Activated naive CD8-positive, alpha-beta T cell treated with anti-CD3 and anti-CD28 coated beads for 36 hours (primary cell): ENCODE measurements at places on chromosomes 2 and 18. TPM values are rescaled to one million over a fixed set of nuclear protein-coding genes. Genes with fewer than 3 reads are reported as not detected.

The LIMS2 gene
- total RNA-seq: 14.6 TPM

DNA sequence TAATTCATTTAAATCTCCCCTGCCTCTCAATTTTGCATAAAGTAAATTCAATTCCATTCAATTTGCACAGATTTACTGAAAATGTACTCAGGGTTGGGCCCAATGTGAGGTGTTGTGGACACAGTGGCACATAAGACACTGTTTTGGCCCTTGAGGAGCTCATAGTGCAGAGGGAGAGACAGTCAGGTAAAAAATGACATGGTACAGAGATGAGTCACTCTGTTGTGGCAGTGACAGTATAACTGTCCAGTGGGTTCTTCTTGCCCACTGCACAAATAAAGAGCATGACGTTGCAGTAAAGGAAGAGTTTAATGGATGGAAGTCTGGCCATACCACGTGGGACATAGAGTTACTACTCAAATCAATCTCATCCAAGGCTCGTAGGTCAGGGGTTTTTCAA lies 400.3 kb upstream of the TRIB2 start:
- no peak for DNase-seq
- H3K4me1 ChIP-seq: peaks cover 15% of the 10 kb centered on the region
- no peak overlapping the region for H3K4me3 ChIP-seq
- H3K27me3 ChIP-seq: no peaks in the 10 kb centered on the region
- no peaks in the 10 kb centered on the region for H3K36me3 ChIP-seq

- H3K27ac ChIP-seq: no peak overlapping the region
- H3K27me3 ChIP-seq: no peaks in the 10 kb centered on the region
- peaks cover 30% of the 10 kb centered on the region for H3K4me1 ChIP-seq
- H3K4me3 ChIP-seq: no peak overlapping the region
- DNase-seq: no peak
Measured at GRCh38 chr2:30305235-30305634, 73.9 kb downstream of the LBH start.

- no peak overlapping the region for H3K27ac ChIP-seq
- H3K27me3 ChIP-seq: no peaks in the 10 kb centered on the region
- DNase-seq: no peak
- no peaks in the 10 kb centered on the region for H3K4me1 ChIP-seq
Measured at GRCh38 chr18:7512990-7513389, 54.1 kb upstream of the PTPRM start.

DNA sequence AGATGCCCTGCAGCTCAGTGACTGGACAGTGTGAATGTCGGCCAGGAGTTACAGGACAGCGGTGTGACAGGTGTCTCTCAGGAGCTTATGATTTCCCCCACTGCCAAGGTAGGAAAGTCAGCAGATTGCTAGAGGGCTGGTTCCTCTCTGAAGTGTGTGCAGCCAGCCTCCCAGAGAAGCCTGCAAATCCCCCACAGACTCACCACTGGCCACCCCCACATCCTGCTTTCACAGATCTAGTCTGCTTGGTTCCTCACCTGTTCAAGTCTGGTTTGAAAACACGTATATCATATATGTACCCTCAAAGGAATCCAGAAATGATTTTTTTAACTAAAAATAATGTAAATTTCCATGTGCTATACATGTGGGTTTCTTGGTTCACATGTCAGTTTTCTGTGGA lies 121.1 kb downstream of the LAMA3 start:
- H3K36me3 ChIP-seq: no peaks in the 10 kb centered on the region
- H3K4me3 ChIP-seq: no peak overlapping the region
- peak; percentile 36 for DNase-seq
- H3K27ac ChIP-seq: no peak overlapping the region
- H3K4me1 ChIP-seq: peaks cover 25% of the 10 kb centered on the region

The CTAGE1 gene
- not detected for total RNA-seq

DNA sequence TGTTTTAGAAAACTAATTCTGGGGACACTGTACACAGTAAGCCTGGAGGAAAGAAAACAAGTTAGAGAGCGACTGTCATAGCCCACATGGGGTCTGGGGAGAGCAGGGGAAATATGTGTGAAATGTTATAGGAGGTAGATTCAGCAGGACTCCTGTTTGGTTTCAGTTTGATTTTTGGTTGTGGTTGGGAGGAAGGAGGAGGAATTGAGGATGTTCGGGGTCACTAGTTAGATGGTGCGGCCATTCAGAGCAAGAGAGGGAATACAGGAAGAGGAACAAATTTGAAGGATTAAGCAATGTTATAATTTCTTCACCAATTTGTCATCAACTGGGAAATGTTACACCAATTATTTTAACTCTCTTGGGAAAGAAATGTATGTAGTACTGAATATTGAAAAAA lies 25.1 kb downstream of the TTC39C start:
- peaks cover 51% of the 10 kb centered on the region for H3K4me1 ChIP-seq
- peak overlapping the region; percentile 27 for H3K27ac ChIP-seq
- DNase-seq: no peak
- H3K4me3 ChIP-seq: no peak overlapping the region
- peaks cover 26% of the 10 kb centered on the region for H3K36me3 ChIP-seq
- H3K27me3 ChIP-seq: no peaks in the 10 kb centered on the region

The C1GALT1C1L gene
- total RNA-seq: 0.31 TPM

The GCG gene
- total RNA-seq: not detected

- H3K4me1 ChIP-seq: no peaks in the 10 kb centered on the region
- no peak overlapping the region for H3K4me3 ChIP-seq
- no peak for DNase-seq
- no peak overlapping the region for H3K27ac ChIP-seq
- H3K27me3 ChIP-seq: peaks cover 7% of the 10 kb centered on the region
Measured at GRCh38 chr2:29446847-29447246, 331.6 kb downstream of the CLIP4 start.

The NAT8 gene
- not detected for total RNA-seq

GRCh38 chr2:223787358-223787757 lies 50.0 kb downstream of the AP1S3 start:
- peaks cover 6% of the 10 kb centered on the region for H3K4me1 ChIP-seq
- peaks cover 6% of the 10 kb centered on the region for H3K27me3 ChIP-seq
- no peak overlapping the region for H3K27ac ChIP-seq
- H3K36me3 ChIP-seq: peaks cover 9% of the 10 kb centered on the region
- no peak for DNase-seq

- H3K36me3 ChIP-seq: no peaks in the 10 kb centered on the region
- H3K4me3 ChIP-seq: no peak overlapping the region
- H3K27ac ChIP-seq: no peak overlapping the region
- no peaks in the 10 kb centered on the region for H3K4me1 ChIP-seq
- DNase-seq: no peak
Measured at GRCh38 chr2:129334696-129335410, 644.6 kb upstream of the RAB6C start.

The DLGAP1 gene
- total RNA-seq: not detected

The COPS7B gene
- total RNA-seq: 55.2 TPM

DNA sequence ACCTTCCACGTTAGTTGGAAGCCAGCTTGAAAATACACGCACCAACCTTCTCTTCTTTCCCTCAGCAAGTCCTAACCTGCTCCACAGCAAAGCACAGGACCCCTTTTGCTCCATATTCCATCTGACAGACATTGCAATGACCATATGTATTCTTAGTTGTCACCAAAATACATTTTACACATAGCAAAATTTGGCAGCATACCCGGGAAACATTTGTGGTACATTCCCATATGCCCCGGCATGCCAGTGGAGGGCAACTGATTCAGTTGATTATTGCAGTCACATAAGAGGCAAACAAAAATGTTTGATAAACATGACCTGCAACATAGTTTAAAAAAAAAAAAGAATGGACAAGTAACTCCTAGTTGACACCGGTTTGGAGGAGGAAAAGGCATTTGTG lies 202.1 kb upstream of the UBE2E3 start:
- H3K27me3 ChIP-seq: no peaks in the 10 kb centered on the region
- H3K27ac ChIP-seq: no peak overlapping the region
- H3K36me3 ChIP-seq: no peaks in the 10 kb centered on the region
- no peaks in the 10 kb centered on the region for H3K4me1 ChIP-seq
